Activated CD4-positive, alpha-beta T cell treated with anti-CD3 and anti-CD28 coated beads, Interleukin-2, amount 50 U/mL, for 4 hours (primary cell): ENCODE measurements at places on chromosomes 1 and 21.

DNA sequence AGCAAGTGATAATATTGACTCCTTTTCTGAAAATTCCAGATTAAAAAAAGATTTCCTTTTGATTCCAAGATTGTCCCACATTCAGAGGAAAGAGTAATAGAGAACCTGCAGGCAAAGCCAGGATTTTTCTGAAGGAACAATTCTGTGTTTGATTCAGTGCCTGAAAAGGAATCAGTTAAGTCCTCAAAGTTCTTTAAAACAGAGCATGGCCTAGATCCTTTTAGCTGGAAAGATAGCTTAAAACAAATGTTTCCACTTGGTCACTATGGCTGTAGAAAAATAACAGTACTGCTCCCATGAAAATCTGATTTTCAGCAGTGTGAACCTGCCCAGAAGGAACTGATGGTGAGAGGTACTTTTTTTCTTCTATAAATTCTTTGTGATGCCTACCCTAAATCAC lies 41.8 kb downstream of the HS2ST1 start:
- DNase-seq: no peak

GRCh38 chr1:196209983-196210382 lies 398.3 kb downstream of the KCNT2 start:
- DNase-seq: no peak

DNA sequence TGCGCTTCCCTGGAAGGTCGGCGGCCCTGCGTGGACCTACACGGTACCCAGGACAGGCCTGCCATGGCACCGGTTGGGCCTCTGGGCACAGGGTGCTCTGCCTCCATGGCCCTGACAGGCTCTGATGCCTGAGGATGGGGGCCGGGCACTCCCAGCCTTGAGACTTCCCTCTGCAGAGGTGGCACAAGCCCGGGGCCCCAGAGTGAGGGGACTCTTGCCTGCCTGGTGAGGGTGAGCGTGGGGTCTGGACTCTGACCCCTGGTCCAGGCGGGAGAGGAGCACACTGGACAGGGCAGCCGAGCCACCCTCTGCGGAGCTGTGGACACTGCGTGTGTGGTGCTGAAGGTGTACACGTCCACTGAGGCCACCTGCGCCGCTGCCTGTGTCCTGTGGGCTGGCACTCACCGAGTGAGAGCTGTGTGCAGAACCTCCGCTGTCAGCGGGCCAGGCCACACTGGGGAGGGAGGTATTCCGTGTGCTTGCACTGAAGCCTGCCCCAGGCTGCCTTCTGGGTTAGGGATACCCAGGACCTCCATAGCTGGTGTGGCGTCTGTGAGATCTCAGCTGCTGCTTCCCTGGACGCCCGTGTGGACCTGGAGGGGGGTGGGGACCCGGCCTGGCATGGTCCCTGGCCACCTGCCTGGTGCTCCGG lies 10.4 kb downstream of the SKI start:
- DNase-seq: no peak

DNA sequence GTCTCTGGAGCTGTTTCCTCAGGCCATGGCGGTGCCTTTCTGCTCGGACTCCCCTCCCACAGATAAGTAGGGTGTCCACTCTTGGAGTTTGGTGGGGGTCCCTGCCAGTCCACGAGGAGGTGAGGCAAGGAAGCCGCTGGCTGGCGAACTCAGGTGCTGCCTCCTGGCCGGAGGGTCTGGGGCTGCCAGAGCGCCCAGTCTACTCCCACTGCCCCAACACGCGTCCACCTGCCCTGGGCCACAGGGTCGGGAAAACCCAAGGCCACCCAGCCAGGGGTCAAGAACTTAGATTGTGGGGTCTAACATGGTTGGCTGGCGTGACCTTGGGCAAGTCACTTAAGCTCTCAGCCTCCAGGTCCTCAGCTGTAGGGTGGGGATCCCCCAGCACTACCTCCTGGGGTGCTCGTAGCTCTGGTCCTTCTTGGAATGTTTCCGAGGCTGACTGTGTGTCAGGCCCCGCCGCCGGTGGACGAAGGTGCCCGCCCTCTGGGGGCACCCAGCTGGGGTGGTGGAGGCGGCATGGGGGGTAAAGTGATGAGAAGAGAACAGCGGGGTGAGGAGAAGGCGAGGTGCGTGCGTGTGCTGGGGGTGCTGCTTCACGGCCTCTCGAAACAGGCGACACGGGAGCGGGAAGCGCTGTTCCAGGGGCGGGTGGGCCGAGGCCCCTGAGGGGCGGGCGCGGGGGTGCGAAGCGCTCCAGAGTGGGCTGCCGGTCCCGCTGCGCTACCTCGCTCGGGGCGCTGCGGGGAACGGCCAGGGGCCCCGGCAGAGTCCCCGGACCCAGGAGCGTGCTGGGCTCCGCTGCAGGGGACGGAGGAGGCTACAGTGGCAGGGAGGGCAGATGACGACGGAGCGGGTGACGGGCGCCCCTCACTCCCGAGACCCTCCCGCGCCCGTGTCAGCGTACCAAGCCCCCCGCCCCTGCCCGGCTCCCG lies 1.2 kb downstream of the SH2D5 start:
- no peak for DNase-seq

DNA sequence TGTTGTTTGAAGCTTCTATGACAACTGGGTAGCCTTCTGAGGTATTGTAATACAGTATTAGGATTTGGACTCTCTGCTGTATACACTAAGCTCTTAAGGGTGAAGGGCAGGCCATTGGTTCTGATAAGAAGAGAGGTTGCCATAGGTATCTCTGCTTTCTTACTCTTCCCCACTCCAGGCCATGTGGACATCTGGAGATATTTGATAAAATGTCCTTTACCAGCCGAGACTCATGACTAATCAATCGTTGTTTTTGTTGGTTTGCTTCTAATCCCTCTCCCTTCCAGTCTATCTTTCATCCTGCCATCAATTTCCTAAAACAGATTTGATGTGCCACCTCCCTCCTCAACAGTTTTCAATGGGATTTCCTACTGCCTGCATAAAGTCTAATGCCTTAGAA lies 64.6 kb upstream of the WDR26 start:
- DNase-seq: no peak

- no peak for DNase-seq
Observed at GRCh38 chr1:12756273-12756672, 10.3 kb downstream of the CFAP107 start.

- no peak for DNase-seq
Observed at GRCh38 chr21:35149698-35150097, 100.6 kb upstream of the RUNX1 start.

DNA sequence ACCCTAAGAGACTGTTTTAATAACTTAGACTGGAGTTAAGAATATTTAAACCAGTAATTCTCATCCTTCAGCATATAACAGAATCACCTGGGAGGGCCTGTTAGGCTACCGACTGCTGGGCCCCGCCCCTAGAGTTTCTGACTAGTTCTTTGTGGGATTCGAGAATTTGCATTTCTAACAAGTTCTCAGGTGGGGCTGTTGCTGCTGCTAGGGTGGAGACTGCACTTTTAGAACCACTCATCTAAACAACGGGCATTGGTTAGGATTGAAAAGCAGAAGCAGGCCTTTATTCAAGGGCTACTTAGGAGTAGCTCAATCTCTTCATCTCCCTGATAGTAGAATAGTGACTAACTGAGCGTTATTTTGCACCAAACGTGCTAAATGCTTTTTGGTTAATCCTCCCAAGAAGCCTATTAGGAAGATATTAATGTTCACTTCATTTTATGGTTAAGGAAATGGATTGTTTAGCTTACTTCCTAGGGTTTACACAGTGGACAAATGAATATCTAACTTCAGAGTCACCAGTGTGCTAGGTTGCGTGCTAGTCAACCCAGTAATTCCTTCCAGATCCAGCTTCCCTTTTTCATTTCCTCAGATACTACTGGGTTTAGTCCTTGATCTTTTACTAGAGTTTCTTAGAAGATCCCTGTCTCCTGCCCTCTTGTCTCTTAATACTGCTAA lies 31.1 kb upstream of the UAP1 start:
- no peak for DNase-seq
